ENCODE measurements at places on chromosomes 11 and 22.

- DNase-seq, result no peak
Observed at GRCh38 chr22:31567196-31567595, 70.9 kb downstream of the SFI1 start.

DNA sequence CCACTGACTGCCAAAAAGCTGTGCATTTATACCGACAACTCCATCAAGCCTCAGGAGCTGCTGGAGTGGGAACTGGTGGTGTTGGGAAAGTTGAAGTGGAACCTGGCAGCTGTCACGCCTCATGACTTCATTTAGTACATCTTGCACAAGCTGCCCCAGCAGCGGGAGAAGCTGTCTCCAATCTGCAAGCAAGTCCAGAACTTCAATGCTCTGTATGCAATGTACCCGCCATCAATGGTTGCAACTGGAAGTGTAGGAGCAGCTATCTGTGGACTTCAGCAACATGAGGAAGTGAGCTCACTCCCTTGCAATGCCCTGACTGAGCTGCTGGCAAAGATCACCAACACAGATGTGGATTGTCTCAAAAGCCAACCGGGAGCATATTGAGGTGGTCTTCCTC is at the start of gene SLC22A25:
Gene SLC22A25 (minus strand): TSS at position 67 of the 400 bp plus-strand sequence. CDS start 13,947 bp downstream, outside the sequence.
- no peak for DNase-seq

DNA sequence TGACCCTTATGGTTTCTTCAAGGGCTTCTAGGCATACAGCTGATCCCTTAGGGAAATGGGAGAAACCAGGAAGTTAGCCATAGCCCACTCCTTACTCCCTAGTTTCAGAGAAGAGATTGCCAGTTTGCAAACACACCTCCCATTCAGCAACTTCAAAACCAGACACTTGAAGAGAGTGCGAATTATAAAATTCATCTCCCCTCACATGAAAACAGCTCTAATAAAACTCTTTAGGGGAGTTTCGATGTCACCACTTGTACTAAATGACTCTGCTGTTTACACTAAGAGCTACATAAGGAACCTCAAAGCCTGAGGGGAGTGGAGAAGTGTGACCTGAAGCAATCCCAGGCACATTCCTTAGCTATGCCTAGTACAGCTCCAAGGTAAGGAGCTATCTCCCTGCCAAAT is 8.3 kb downstream of the LGR4 start:
- no peak for DNase-seq

- no peak for DNase-seq
Observed at GRCh38 chr11:102447941-102448868, 4.4 kb downstream of the TMEM123 start.

- no peak for DNase-seq
Observed at GRCh38 chr11:32255841-32256240, 165.0 kb downstream of the RCN1 start.

DNA sequence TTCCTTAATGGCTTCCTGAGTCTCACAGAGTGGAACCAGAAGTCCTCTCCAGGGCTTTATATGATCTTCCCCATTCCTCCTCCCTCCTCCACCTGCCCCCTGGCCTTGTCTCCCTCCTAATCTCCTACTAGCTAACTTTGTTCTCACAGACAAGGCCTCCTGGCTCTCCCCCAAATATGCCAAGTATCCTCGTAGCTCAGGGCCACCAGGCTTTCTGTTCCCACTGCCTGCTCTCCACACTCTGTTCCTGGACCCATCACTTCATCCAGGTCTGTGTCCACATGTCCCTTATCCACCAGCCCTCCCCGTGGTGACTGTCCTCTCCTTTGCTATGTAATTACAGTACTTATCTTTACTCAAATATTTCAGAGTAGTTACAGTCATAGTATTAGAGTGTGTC is 23.2 kb upstream of the LMO1 start:
- DNase-seq, result no peak

DNA sequence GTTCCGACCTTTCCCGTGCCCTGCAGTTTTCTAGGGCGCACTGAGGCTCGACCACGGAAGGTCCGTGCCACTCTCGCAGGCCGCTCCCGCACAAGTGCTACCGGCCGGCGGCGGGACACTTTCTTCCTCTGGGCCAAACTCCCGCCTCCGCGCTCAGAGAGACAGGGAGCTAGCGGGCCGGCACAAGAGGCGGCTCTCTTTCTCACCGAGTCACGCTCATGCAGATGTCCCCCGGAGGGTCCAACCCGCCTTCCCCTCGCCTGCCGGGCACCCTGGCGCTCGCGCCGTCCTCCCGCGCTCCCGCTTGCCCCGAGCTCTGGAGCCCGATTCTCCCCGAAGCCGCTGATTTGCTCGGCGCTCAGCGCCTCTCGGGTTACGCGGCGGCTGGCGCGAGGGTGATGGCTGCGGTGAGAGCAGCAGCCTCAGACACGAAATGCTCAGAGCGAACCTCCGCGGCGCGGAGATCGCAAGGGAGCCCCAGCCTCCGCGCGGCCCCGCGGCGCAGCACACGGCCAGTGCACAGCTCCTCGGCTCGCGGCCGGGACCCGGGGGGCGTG is 1.0 kb downstream of the LMO1 start:
- no peak for DNase-seq

DNA sequence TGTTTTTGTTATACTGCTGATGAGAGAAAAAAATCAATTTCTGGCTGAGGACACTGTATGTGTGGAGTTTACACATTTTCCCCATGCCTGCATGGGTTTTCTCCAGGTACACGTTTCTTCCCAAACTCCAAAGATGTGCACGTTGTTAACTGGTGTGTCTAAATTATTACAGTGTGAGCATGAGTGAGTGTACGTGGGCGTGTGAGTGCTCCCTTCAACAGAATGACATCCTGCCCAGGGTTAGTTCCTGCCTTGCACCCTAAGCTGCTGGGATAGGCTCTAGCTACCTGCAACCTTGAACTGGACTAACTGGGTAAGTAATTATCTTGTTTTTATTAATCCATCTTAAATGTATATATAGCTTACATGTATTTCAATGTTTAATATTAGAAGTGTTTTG is 5.5 kb downstream of the NPAT start:
- DNase-seq, result no peak

- peak; percentile 81 for DNase-seq
Observed at GRCh38 chr11:70424765-70425344, 26.5 kb downstream of the CTTN start.

DNA sequence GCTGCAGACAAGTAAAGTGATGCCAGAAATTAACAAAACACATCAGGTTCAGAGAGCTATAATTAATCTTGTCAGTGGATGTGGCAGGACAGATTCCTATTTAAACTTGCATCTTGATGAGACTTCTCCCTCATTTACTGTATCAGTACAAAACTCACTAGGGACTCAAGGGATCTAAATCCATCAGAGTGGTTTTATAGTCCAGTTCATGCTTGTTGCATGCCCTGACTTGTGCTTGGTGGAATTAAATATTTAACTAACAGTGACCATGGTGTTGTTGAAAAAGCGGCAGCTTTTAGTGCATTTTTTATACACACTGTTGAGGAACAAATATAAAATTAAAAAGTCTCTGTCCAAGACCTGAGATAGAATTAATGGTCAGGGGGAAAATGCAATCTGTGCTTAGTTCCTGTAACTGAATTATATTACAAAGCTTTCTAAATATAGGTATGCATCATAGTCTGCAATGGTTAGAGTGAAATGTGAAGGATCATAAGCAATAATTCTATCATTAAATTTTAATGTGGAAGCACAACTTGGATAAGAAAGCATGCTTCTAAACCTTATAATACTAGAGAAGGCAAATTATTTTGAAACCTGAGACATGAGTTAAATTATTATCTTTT is 1475.5 kb upstream of the TENM4 start:
- DNase-seq, result no peak

DNA sequence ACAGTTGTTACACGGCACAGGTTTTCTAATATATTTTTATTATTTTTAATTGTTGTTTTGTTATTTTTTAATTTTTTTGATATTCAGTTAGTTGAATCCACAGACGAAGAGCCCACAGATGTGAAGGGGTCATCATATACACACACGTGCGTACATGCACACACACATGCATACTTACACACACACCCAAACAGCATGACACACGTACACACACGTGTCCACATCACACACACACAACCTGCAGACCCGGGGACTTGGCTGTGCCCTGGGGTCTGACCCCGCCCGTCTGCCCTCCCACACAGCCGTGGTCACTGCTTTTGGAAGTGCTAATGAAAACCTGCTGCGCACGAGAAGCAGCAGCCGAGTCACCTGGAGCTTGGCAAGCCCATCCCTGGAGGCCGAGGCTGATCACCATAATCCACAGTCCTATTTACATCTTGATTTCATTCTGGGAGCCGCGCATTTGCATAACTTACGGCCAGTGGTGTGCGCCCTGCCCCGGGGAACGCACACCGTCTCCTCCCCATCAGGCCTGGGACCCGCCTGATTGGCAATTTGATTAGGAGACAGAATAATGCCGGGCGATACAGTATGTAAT is 110.3 kb downstream of the BRD1 start:
- no peak for DNase-seq

GRCh38 chr22:49694462-49695260 is 133.0 kb downstream of the BRD1 start:
- no peak for DNase-seq

DNA sequence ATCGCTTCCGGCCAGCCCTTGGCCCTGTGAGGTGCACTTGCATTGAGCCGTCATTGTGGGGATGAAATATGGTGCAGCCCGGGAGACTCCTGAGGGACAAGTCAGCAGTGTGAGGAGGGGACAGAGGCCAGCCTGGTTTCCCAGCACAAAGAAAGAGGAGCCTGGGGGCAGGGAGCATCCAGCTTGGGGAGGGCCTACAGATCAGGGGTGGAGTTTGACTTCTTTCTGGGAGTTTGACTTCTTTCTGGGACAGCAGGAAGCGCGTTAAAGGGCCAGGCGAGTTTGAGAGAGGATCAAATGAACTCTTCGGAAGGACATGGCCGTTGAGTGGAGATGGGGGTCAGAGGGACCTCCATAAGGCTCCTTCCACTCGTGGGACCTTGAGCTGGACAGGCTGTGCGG is 91.9 kb downstream of the LRRC32 start:
- no peak for DNase-seq

GRCh38 chr22:28594797-28595462 is 84.7 kb downstream of the TTC28 start:
- no peak for DNase-seq

- no peak for DNase-seq
Observed at GRCh38 chr11:2312232-2313042, 10.6 kb downstream of the TSPAN32 start.

GRCh38 chr11:111603611-111604130 is 1.4 kb downstream of the SIK2 start:
- no peak for DNase-seq

Data from NCI-H187 treated with DMSO at 0.1 percent for 48 hours (cell line).